CD8-positive, alpha-beta memory T cell (primary cell): ENCODE measurements at places on chromosomes 3 and 15.

DNA sequence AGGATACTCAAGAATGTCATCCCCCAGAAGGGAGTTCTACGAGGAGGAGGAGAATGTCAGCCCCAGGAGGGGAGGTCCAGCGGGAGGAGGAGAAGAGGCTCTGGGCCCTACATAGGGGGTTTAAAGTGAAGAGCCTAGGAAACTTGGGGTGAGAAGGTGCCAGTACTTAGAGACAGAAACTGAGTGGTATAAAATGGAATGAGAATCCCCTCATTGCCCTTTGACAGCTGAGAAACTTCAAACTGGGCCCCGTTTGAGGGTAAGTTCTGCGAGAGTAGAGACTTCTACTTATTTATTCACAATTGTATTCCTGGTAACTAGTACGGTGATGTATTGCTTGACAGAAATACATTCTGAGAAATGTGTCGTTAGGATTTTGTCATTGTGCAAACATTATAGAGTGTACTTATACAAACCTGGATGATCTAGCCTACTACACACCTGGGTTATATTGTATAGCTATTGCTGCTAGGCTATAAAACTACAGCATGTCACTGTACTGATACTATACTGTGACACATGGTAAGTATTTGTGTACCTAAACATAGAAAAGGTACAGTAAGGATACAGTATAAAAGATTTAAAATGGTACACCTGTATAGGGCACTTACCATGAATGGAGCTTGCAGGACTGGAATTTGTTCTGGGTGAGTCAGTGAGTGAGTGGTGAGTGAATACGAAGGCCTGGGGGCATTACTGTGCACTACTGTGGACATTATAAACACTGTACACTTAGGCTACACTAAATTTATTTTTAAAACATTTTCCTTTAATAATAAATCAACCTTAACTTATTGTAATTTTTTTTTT lies 62.0 kb downstream of the TSC22D2 start:
- no peak for DNase-seq

DNA sequence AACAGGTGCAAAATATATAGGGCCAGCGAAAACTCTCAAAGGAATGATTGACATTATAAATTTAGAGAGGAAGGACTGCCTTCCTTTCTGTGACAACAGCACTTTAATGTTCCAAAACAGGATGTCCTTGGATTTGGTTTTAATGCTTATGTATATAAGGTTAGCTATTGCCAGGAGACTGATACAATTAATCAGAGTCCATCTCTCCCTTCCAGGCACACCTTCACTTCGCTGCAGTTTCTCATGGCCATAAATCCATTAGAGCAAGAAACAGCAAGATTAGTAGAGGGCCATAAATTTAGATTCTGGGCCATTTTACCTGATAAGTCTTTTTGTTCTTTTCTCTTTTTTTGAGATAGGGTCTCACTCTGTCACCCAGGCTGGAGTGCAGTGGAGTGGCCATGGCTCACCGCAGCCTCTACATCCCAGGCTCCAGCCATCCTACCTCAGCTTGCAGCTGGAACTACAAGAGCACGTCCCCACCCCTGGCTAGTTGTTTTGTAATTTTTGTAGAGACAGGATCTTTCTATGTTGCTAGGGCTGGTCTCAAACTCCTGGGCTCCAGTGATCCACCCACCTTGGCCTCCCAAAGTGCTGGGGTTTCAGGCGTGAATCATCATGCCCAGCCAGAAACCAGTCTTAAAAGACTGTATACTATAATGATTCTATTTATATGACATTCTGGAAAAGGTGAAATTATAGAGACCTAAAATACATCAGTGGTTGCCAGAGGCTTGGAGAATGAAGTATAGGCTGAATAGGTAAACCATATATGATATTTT lies 15.7 kb upstream of the TFRC start:
- DNase-seq = no peak

- no peak for DNase-seq
These were observed 6.8 kb downstream of the MESD start for GRCh38 chr15:80982839-80983238.

DNA sequence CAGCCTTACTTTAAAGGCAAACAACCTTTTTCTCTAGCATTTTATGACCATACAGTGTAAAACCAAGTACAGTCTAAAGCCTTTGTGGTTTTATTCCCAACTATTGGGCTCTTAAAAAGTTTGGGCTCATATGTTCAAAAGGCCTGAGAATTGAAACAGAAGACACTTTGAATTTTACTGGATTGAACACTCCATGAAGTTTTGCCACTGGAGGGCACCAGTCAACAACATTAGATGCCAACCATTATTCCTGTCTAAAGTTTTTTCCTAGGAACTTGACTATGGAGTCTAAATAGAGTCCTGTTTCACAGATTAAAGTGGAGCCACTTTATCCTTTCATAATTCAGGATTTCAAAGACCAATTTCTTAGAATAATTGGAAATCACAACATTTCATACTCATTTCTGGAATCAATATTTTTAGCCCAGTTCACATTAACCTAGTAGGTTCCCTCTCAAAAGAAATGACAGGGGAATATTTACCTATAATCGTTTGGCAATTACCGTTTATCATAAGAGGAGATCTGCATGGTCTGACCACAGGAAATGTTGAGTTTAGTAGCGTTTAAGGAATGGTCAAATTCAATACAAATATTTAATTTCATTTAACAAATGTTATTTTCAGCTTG lies 244.1 kb upstream of the PDZRN3 start:
- no peak for DNase-seq

DNA sequence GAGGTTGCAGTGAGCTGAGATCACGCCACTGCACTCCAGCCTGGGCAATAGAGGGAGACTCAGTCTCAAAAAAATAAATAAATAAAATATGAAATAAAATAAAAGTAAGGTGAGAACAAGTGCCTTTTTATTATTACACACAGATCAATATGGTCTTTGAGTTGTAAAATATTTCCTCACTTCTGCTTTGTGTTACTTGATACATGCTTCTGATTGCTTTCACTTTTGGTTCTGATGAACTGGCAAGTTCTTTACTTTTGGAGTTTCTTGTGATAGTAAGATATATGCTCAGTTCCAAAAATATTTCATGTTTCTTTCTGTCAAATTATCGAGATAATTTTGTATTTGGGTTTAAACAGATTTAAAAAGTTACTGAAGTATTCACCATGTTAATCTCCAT lies 16.6 kb upstream of the GYG1 start:
- no peak for DNase-seq

DNA sequence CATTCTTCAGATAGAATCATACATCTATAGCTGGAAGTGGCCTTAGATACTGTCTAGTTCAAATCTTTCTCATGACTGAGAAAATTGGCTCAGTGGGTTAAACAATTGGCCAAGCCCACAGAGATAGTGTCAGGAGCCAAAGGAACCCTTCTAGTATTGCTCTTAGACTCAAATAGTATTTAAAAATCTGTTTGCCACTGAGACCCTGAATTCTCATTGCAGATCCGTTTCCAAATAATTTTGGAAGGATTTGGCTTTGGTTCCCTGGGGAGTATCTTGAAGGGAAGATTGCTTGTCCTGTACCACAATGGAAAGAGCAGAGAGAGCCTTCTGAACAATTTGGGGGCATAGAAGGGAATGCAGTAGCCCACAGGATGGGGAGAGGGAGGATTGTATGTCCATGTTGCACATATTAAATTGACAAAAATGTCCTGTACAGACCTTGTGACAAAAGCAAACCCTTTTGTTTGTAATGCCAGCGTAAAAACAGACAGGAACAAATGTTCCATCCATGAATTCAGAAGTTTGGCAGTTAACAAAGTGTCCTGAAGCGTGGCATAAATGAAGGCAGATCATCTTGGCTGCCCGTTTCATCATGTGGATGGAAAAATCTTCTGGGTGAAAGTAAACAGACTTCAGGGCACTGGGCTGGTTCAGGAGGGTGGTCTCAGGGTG lies 156.4 kb upstream of the RASGRP1 start:
- no peak for DNase-seq

GRCh38 chr3:49415931-49416601 lies 3.8 kb downstream of the TCTA start:
- DNase-seq = peak; percentile 68

DNA sequence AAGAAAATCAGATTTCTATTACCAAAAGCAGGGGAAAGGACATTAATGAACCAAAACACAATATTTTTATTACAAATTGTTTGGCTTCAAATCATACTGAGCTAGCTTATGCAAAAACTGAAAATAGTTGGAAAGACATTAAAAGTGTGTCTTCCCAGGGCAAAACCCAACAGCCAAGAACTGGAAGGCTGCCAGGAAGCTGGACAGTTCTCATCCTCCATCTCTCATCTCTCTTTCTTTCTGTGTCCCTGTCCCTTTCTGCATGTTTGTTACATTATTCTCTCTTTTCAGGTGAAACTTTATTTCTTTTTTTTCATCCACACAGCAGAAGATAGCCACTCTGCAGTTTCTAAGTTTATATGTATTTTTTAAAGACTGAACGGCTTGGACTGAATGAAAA lies 41.1 kb upstream of the SNTN start:
- no peak for DNase-seq

- DNase-seq = no peak
These were observed 54.7 kb downstream of the CRYGS start for GRCh38 chr3:186489507-186489906.

- no peak for DNase-seq
These were observed 30.8 kb downstream of the TOP2B start for GRCh38 chr3:25633919-25634318.

- no peak for DNase-seq
These were observed 7.4 kb upstream of the TBC1D5 start for GRCh38 chr3:17749705-17750293.

DNA sequence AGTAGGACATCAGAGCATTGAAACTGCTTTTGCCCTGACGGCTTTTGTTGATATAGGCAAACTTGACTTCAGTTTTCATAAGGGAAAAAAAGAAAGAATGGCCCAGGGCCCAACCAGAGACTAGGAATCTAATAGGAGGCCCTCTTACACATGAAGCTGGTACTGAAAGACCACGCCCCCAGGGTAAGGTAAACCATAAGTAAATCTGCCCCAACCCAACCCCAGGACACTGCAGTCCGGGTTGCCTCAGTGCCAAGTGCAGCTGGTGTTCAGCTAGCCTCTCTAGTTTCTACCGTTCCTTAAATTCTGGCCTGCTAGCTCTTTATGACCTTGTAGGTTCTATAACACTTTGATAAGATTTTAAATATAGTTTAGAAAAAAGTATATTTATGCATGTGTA lies 136.7 kb downstream of the AQP9 start:
- no peak for DNase-seq
